ENCODE measurements at places on chromosomes 13 and 19. TPM values are rescaled to one million over a fixed set of nuclear protein-coding genes. Genes with fewer than 3 reads are reported as not detected.

NALCN gene
- total RNA-seq: 5.5 TPM

CEACAM1 gene
- total RNA-seq: not detected

NEK5 gene
- total RNA-seq: not detected

OLFM2 gene
- 3.4 TPM for total RNA-seq

GFY gene
- total RNA-seq: not detected

LACC1 gene
- 5.2 TPM for total RNA-seq

KIR3DL1 gene
- total RNA-seq: not detected

PNMA8B gene
- total RNA-seq: 0.05 TPM

C19orf18 gene
- 0.23 TPM for total RNA-seq

GATAD2A gene
- 113 TPM for total RNA-seq

GRCh38 chr19:35509018-35509652, 4.3 kb downstream of the DMKN start:
- H3K36me3 ChIP-seq: no peaks in the 10 kb centered on the region
- no peak overlapping the region for H3K4me3 ChIP-seq
- H3K4me1 ChIP-seq: peaks cover 9% of the 10 kb centered on the region
- peaks cover 70% of the 10 kb centered on the region for H3K27me3 ChIP-seq

GRCh38 chr13:75220861-75221260, 261.1 kb downstream of the TBC1D4 start:
- peaks cover 4% of the 10 kb centered on the region for H3K36me3 ChIP-seq
- peaks cover 18% of the 10 kb centered on the region for H3K4me1 ChIP-seq
- no peak overlapping the region for H3K4me3 ChIP-seq
- peaks cover 7% of the 10 kb centered on the region for H3K27me3 ChIP-seq

DNA sequence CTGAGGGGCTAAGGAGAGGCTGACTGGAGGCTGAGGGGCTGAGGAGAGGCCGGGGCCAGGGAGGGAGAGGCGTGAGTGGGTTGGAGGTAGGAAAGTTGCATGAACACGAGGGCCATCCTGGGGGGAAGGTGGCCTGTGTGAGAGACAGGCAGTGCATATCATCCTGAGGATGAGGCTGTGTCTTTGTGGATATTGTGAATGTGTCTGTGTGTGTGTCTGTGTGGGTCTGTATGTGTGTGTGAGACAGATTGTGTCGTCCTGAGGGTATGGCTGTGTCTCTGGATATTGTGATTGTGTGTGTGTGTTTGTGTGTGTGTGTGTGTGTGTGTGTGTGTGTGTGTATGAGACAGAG, 422 bp downstream of the ZNF71 start:
- peaks cover 34% of the 10 kb centered on the region for H3K36me3 ChIP-seq

DNA sequence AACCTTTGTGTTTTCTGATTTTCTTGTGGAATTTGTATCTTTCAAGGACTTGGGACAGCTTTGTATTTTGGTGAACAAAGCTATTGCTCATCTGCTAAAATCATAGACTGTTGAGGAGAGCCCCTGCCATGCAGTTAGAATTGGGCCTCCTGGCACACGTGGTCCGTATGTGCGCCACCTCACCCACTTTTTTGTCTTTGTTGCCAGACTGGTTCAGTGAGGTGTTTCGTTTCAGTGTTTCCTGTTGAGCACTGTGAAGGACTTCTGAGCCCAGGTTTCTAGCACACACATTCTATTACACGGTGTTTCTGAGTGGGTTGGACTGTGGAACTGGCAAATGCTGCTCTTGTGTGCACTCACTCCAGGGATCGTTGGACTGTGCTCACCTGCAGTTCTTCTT, 37.6 kb upstream of the RNF113B start:
- H3K27ac ChIP-seq: peak overlapping the region; percentile 95
- peak overlapping the region; percentile 66 for H3K4me3 ChIP-seq
- no peak for DNase-seq
- H3K4me1 ChIP-seq: peaks cover 75% of the 10 kb centered on the region

DNA sequence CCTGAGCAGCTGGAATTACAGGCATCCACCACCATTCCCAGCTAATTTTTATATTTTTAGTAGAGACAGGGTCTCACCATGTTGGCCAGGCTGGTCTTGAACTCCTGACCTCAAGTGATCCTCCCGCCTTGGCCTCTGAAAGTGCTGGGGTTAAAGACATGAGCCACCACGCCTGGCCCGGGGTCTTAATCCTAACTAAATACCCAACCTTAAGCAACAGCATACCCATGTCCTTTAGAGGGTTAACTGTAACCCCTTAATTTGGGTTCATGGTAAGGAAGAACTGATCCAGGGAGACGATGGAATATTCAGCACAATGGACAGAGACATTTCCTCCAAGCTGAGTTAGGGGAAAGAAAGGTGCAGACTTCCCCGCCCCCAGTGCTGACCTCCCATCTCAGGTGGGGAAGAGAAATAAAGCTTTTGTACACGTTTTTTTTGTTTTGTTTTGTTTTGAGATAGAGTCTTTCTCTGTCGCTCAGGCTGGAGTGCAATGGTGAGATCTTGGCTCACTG, 8.7 kb upstream of the GALP start:
- peaks cover 4% of the 10 kb centered on the region for H3K27me3 ChIP-seq
- DNase-seq: no peak
- H3K4me1 ChIP-seq: no peaks in the 10 kb centered on the region
- H3K36me3 ChIP-seq: 0 out of 2 replicates have a peak, but pooled peaks cover 3% of the 10 kb centered on the region

GRCh38 chr13:57946361-57946760, 314.8 kb downstream of the PCDH17 start:
- no peaks in the 10 kb centered on the region for H3K4me1 ChIP-seq
- no peak for DNase-seq
- H3K4me3 ChIP-seq: no peak overlapping the region
- H3K36me3 ChIP-seq: no peaks in the 10 kb centered on the region
- no peaks in the 10 kb centered on the region for H3K27me3 ChIP-seq
- H3K27ac ChIP-seq: no peak overlapping the region

GRCh38 chr19:48372904-48373303, 8.7 kb downstream of the SYNGR4 start:
- peaks cover 11% of the 10 kb centered on the region for H3K27me3 ChIP-seq
- 0 out of 2 replicates have a peak, but pooled peaks cover 6% of the 10 kb centered on the region for H3K4me1 ChIP-seq
- H3K27ac ChIP-seq: no peak overlapping the region

DNA sequence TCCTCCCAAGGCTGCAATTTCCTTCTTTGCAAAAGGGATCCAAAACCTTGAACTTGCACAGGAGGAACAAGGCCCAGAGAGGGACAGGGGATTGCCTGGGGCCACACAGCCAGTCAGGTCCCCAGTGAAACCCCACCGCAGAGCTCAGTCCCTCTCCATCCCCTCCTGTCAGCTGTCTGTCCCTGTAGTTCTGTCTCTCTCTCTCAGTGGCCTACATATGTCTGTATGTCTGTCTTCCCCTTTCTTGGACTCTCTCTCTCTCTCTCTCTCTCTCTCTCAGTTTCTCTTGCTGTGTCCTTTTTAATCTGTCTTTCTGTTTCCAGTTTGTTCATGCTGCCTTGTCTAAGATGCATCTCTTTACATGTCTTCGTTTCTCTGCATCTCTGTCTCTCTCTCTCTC, 11.5 kb downstream of the CEACAM19 start:
- H3K36me3 ChIP-seq: no peaks in the 10 kb centered on the region
- no peak overlapping the region for H3K27ac ChIP-seq
- DNase-seq: no peak
- no peak overlapping the region for H3K4me3 ChIP-seq

GRCh38 chr13:109200556-109200955, 571.1 kb downstream of the MYO16 start:
- H3K4me1 ChIP-seq: peaks cover 53% of the 10 kb centered on the region
- peak overlapping the region; percentile 75 for H3K27ac ChIP-seq
- peak overlapping the region; percentile 6 for H3K4me3 ChIP-seq
- no peaks in the 10 kb centered on the region for H3K27me3 ChIP-seq
- H3K36me3 ChIP-seq: no peaks in the 10 kb centered on the region

- H3K27me3 ChIP-seq: no peaks in the 10 kb centered on the region
- no peaks in the 10 kb centered on the region for H3K36me3 ChIP-seq
- no peak overlapping the region for H3K4me3 ChIP-seq
- DNase-seq: no peak
These were observed 85.5 kb upstream of the FGF14 start for GRCh38 chr13:102487330-102487729.

DNA sequence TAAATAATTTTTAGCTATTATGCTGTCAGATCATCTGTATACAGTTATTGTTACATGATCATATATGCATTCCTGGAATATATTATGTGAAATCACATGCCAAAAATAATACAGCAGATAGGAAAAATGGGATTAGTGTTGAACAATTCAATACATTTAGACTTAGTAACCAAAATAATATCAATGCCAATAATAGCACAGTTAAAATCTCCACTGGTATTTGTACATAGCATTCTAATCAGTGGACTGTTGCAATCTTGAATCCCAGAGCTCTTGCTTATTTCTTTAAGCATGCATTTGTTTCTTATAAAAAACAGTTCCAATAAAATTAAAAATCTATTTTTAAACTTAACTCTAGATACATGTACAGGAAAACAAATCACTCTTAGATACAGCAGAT, 2772.2 kb downstream of the PCDH9 start:
- no peaks in the 10 kb centered on the region for H3K27me3 ChIP-seq
- H3K4me3 ChIP-seq: no peak overlapping the region
- peaks cover 9% of the 10 kb centered on the region for H3K4me1 ChIP-seq
- H3K27ac ChIP-seq: no peak overlapping the region
- DNase-seq: peak; percentile 16
- H3K36me3 ChIP-seq: no peaks in the 10 kb centered on the region

DNA sequence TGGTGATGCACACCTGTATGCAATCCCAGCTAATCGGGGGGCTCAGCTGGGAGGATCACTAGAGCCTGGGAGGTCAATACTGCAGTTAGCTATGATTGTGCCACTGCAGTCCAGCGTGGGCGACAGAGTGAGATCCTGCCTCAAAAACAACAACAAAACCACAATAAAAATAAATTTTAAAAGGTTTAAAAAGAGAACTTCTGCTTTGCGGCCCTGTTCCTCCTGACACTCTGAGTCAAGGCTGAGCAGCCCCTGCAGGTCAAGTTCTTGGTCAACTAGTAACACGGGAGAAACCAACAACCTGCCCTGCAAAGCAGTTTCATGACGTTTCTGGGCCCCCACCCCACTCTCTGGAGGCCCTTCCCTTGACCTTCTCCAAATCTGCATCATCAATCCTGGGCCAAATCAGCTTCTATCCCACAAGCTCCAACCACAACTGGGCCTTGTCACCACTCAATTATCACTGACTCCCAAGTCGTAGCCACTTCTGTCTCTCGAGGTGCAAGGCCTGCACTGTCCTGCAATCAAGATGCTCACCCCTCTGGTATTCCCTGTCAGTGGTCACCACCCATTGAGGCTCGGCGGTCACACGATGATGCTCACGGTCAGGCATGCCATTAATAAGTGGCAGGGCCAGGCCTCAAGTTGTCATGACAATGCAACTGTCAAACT, 7.5 kb downstream of the ELAVL1 start:
- no peak overlapping the region for H3K4me3 ChIP-seq
- H3K27ac ChIP-seq: peak overlapping the region; percentile 49
- no peak for DNase-seq
- H3K36me3 ChIP-seq: peaks cover 9% of the 10 kb centered on the region
- peaks cover 1% of the 10 kb centered on the region for H3K27me3 ChIP-seq

- H3K4me1 ChIP-seq: no peaks in the 10 kb centered on the region
- H3K36me3 ChIP-seq: 0 out of 2 replicates have a peak, but pooled peaks cover 4% of the 10 kb centered on the region
- no peak overlapping the region for H3K27ac ChIP-seq
- H3K27me3 ChIP-seq: peaks cover 9% of the 10 kb centered on the region
These were observed 105.9 kb downstream of the AKAP11 start for GRCh38 chr13:42377640-42378382.

DNA sequence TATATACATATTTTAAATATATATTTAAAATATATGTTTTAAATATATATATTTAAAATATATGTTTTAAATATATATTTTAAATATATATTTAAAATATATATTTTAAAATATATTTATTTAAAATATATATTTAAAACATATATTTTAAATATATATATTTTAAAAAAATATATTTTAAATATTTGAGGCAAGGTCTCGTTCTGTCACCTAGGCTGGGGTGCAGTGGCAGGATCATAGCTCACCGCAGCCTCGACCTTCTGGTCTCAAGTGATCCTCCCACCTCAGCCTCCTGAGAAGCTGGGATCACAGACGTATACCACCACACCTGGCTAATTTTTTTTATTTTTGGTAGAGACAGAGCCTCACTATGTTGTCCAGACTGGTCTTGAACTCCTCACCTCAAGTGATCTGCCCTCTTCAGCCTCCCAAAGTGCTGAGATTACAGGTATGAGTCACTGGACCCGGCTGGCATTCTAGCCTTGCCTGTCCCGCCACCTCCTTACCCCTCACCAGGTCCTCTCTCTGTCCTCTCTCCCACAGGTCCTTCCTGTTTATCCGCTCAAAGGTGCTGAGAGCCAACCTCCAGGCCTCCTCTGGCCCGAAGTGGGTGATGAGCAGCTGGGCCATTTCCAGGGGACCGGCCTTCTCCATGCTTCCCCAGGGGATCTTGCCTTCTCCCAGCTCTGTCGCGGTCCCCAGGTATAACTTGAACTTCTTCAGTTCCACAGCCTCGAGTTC, 564 bp downstream of the NLRP12 start:
- H3K27ac ChIP-seq: no peak overlapping the region
- H3K4me1 ChIP-seq: no peaks in the 10 kb centered on the region
- no peaks in the 10 kb centered on the region for H3K36me3 ChIP-seq
- H3K27me3 ChIP-seq: peaks cover 10% of the 10 kb centered on the region

DNA sequence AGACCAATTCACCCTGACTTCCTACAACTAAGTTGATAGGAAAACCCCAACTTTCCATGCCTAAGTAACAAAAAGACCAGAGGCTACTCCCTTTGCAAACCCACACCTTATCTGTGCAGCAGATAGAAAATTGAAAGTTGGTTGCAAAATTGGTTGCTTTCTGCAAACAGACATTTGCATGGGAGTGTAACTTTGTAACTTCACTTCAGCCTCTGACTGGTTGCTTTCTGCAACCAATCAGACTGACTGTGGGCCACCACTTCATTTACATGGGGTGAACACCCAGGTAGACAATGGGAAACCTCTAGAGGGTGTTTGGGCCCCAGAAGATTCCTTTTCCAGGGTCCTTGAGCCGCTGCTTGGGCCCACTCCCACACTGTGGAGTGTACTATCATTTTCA, 9.8 kb downstream of the TEX30 start:
- H3K27ac ChIP-seq: no peak overlapping the region
- no peaks in the 10 kb centered on the region for H3K27me3 ChIP-seq
- no peaks in the 10 kb centered on the region for H3K4me1 ChIP-seq
- H3K36me3 ChIP-seq: no peaks in the 10 kb centered on the region
- DNase-seq: no peak

- H3K27me3 ChIP-seq: no peaks in the 10 kb centered on the region
- DNase-seq: no peak
- no peaks in the 10 kb centered on the region for H3K4me1 ChIP-seq
- H3K36me3 ChIP-seq: no peaks in the 10 kb centered on the region
- H3K27ac ChIP-seq: no peak overlapping the region
These were observed 799.0 kb downstream of the DACH1 start for GRCh38 chr13:71068041-71068440.

DNA sequence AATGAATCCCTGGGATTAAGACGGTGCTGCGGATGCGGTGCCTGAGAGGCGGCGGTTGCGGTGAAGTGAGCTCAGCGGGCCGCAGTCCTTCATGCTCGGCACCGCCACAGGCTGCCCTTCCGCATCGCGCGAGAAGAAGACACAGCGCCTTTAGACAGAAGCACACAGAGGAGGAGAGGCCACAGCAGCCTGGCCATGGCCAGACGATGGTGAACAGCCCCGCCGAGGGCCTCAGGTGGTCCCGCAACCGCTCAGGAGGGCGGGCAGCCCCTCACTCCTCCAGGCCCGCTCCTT, 459.2 kb downstream of the MYO16 start:
- H3K36me3 ChIP-seq: no peaks in the 10 kb centered on the region
- no peak overlapping the region for H3K4me3 ChIP-seq
- peaks cover 17% of the 10 kb centered on the region for H3K27me3 ChIP-seq
- no peak overlapping the region for H3K27ac ChIP-seq

GRCh38 chr19:55251341-55252081, 7.3 kb downstream of the PPP6R1 start:
- DNase-seq: no peak
- no peak overlapping the region for H3K4me3 ChIP-seq
- peak overlapping the region; percentile 57 for H3K27ac ChIP-seq
- H3K4me1 ChIP-seq: peaks cover 51% of the 10 kb centered on the region
- 0 out of 2 replicates have a peak, but pooled peaks cover 8% of the 10 kb centered on the region for H3K36me3 ChIP-seq
- H3K27me3 ChIP-seq: no peaks in the 10 kb centered on the region
